ENCODE measurements at places on chromosomes 5 and 9.
A peak's percentile ranks its signal among the peaks of the same experiment; 100 is the strongest.

DNA sequence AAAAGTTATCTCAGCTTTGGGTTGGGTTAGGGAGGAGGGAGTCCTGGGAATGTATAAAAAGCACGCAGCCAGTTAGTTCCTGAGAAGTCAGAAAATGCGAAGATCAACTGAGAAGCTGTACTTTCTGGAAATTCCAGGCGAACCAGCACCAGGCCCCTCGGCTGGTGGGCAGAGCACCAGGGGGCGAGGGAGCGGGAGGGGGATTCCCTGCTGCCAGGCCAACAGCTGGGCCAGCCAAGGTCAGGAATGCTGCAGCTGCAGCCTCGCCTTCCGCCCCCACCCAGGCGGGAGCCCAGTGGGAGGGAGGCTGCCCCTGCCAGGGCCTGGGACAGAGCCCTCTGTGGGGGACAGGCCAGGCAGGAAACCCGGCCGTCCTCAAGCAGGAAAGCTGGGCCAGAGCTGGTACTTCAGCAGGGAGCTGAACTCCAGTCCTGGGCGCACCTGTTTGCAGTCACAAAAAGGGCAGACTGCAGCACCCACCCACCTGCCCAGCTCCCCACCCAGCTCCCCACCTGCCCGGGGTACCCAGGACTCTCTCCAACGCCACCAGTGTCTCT lies 35.5 kb downstream of the VAV2 start:
- no peak for DNase-seq

DNA sequence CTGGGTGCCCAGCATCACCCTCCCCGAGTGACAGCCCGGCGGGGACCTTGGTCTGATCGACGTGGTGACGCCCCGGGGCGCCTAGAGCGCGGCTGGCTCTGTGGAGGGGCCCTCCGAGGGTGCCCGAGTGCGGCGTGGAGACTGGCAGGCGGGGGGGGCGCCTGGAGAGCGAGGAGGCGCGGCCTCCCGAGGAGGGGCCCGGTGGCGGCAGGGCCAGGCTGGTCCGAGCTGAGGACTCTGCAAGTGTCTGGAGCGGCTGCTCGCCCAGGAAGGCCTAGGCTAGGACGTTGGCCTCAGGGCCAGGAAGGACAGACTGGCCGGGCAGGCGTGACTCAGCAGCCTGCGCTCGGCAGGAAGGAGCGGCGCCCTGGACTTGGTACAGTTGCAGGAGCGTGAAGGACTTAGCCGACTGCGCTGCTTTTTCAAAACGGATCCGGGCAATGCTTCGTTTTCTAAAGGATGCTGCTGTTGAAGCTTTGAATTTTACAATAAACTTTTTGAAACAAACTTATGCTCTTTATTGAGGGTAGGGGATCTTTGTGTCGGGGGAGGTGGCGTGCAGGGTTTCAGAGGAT lies 1.3 kb downstream of the GADD45G start:
- DNase-seq: peak; percentile 57

DNA sequence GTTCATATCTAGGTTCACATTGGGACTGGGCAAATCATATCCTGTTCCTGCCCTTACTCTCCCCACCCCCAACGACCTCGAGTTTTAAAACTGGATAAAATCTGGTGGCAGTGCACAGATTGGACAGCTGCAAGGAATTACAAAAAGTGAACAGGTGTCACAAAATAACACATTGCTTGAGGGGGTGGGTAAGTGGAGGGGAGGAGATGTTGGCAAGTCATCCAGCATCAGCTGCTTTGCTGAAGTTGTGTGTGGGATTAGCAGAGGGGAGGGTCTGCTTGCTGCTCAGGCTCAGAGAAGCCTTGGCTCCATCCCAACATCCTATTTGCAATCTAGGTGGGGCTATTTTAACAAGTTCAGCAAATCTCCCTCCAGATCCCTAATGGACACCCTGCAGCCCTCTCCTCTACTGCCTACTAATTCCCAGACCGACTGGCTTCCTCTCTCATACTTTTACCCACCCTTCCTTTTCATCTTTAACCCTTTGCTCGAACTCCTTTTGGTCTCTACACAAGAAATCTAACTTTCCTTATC lies 39.8 kb upstream of the SLC24A2 start:
- no peak for DNase-seq

DNA sequence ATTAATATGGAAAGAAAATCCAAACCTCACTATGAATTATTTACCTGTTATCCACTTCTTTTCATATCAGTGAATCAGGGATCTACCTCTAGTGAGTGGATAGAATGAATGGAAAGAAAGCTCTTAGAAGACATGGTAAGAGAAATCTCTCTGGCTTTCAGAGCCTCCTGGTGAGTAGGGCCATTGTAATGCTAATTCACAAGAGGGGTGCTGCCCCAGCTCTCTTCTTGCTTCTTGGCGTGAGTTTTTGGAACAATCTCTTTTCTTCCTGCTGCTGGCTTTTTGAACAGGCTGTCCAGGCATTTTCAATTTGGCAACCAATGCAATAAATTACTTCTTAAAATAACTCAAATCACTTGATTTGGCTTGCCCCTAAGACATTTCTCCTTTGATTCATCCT lies 49.9 kb upstream of the KCNN2 start:
- DNase-seq: no peak

GRCh38 chr5:81162501-81162900 lies 70.6 kb upstream of the CKMT2 start:
- no peak for DNase-seq

DNA sequence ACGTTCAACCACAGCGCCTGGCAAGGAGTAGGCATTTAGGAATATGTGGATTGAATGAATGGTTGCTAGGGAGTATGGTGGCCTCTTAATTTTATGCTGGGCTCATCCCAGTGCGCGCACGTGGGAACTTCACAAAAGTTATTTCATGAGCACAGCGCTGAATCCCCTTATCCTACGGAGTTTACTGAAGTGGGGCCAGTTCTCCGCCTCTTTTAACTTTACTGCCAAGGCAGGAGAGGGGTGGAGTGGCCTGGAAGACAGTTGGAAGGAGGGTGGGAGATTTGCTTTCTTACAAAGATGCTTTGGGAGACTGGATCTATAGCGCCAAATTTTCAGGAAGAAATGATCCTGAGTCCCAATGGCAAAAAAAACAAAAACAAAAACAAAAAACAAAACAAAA lies 326.5 kb downstream of the SH3GL2 start:
- DNase-seq: no peak

DNA sequence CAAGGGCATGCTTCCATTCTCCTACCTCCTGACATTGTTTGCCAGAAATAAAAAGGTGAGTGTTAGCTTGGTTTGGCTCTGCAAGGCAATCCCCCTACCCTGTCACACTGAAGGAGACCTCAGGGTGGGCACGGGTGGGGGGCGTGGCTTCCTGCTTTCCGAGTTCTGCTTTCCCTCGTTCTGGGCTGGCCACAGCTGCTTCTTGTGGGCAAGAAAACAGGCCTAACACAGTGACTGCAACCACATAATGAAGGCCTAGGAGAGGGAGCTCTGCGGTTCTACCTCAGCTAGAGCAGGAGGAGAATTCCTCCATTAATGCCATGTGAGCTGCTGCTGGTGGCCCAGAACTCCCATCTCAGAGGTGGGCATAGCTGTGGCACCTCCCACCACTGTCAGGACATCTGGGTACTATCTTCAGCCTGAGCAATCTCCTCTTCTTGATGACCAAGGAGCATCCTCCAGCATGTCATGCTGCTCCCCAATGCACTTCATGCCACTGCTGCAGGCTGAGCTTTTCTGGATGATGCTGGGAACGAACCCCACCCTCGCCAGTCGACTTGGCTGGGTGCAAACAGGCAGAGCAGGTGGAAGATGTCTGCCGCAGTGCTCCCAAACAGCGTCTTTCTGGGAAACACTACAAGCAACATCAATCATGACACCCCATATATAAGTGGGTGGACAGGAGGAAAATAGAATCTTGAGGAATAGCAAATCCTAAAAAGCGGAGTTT lies 139.5 kb upstream of the RAPGEF1 start:
- DNase-seq: no peak

GRCh38 chr5:147557876-147558745 lies 48.2 kb upstream of the DPYSL3 start:
- DNase-seq: no peak

DNA sequence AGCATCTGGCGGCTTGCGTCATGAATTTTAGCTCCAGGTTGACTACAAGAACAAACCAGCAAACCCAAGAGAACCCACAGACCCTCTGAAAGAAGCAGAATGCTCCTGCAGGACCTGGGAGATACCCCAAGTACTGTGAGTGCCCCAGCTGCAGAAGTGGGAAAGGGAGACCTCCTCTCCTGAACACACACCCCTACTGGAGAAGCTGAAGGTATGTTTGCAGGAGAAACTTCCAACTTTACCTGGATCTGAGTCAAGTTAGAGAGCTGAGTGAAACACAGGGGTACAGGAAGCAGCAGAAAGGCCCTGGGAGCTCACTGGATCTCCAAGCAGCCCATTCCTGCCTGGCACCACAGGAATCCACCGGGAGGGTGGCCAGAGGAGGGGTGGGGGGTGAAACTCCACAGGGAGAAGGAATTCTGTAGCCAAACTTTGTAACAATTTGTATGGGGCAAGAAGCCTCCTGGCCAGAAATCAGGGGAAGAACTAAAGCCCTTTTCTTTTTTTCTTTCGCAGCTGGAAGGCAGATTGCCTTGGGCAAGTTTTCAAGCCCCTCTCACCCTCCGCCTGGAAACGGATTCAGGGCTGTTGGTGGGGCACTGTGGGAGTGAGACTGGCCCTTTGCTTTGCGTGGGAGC lies 576.2 kb downstream of the BNC2 start:
- no peak for DNase-seq

DNA sequence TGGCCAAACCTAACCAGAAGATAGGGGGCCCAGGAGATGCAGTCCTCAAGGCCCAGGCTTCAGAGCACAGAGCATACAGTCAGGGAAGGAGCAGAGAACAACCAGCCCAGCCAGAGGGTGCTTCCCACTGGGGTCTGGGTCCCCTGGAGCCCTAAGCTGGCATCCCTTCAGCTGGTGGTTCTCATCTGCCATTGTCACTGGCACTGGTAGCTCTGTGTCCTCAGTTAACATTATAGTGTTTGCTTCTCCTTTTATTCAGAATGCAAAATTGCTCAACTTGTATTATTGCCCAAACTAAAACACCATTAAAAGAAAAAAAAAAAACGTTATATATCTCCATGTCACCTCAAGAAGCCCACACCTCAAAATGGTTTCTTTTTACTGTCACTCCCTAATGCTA lies 219.2 kb downstream of the ENC1 start:
- DNase-seq: no peak

DNA sequence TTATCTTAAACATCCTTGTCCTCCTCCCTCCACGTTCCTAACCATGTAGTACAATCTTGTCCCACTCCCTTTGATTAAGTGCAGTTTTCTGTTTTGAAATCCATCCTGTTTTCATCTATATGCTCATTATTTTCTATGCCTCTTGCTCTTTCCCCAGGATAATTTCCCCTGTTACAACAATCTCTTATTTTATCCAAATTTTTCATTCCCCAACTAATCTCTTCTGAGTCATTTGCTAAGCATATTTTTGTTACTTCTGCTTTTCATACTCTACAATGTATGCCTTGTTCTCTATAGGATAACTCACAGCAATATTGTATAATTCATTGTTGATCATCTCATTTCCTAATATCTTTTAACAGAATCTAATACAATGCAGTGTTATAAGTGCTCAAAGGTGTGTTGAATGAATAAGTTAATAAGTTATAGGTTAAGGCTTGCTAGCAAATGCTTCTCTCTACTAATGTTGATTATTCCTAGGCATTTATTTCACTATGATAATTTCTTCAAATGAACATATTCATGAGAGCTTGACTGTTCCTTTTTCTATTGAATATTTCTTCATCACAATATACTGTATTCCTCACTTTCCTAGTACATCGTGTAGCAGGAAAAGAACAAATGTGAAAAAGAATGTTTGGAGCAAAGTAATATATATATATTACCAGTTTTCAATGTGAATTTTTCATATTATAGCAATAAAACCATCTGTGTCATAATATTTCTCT lies 1.5 kb downstream of the OMD start:
- no peak for DNase-seq

DNA sequence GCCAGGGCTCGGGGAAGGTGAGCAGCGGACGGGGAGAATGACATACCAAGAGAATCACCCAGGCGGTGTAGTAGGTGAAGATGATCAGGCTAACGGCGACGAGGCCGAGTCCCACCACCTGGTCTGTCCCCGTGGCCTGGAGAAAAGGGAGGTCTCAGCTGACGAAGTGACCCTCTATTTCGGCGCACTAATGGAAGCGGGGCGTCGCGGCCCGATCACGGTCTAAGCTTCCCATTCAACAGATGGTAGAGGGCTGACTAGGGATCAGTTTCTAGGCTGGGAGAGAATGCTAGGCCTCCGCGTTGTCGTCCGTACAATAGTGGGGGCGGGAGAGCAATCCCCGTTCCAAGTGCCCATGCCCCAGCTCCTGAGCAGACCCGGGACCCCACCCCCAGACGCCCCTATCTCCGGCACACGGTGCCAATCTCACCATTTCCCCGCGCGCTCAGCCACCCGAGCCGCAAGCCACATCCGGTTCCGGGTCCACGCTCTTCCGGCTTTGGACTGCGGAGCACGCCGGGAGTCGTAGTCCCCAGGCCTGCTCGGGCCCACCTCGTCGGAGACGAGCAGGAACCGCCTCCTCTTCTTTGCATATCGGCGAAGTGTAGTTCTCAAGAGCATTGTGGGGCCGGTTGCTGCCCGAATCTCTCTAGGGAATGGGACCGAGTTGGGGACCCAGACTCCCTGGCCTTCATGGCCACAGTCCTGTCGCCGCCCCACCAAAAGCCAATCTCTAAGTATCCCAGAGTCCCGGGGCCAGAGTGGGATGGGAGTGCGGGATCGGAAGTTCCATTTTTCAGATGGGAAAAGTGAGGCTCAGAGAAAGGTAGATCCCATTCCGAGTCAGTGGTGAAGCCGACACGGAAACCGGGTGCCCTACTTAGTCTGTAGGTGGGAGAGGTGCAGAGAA lies at the start of gene DPM2:
Gene DPM2, minus strand, starts transcription at position 467 of the 910 bp plus-strand sequence. Its CDS starts 34 bp downstream, at position 433.
- peak; percentile 92 for DNase-seq

GRCh38 chr9:133968966-133969617 lies 23.0 kb downstream of the VAV2 start:
- no peak for DNase-seq

DNA sequence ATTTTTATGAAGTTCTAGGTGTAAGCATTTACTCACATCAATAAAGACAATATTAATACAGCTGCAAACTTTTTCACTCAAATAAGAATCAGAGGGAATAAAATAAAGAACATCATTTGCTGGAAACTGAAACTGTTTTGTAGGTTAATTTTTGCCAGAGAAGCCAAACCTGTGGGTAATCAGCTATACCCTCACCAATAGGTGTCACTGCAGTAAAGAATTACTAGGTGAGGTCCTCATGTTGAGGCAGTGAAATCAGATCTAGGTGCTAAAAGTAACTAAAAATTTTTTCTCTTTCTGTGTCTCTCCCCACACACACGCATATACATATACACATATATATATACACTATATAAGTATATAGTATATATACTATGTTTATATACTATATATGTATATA lies 1016.3 kb upstream of the SEMA6A start:
- no peak for DNase-seq

GRCh38 chr5:33166948-33167347 lies 273.8 kb upstream of the TARS1 start:
- no peak for DNase-seq

- no peak for DNase-seq
Observed at GRCh38 chr9:91913986-91914385, 36.0 kb downstream of the ROR2 start.

GRCh38 chr5:45385321-45386058 lies 310.7 kb downstream of the HCN1 start:
- no peak for DNase-seq

- DNase-seq: no peak
Observed at GRCh38 chr9:70588381-70588780, 173.9 kb upstream of the KLF9 start.
